Gastroesophageal sphincter (tissue), 4 donors: ENCODE measurements at places on chromosomes 7 and 10.

DNA sequence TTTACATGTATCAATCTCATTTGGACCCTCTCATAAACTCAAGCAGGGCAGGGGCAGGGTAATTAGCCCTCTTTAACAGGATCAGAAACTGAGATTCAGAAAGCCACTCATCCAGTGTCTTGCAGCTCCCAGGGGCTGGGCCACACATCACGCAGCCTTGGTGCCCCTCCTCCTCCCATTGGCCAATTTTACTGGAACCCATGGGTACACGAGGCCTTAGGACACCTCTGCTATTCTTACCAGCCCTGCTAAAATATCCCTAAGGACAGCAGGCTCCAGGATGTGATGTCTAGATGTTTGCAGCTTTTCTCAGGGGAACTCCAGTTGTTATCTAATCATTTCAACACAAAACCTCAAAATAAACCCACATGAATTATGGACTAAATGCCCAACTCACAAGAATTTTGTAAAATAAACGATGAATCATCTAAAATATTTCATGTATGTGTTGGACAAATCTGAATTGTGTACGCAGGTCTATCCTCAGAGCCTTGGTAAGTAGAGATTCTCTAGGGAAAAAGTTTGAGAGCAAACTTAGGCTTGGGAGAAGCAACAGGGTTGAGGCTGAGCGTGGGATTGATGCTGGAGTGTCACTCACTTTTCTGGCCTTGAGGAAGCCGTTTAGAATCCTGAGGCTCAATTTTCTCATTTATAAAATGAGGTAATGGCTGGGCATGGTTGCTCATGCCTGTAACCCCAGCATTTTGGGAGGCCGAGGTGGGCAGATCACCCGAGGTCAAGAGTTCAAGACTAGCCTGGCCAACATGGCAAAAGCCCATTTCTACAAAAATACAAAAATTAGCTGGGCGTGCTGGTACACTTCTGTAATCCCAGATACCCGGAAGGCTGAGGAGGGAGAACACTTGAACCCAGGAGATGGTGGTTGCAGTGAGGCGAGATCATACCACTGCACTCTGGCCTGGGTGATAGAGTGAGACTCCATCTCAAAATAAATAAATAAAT lies 69.7 kb upstream of the TNS3 start:
- ATAC-seq, result peak; percentile 49

- peak; percentile 67 for ATAC-seq
These were observed 39.8 kb downstream of the CDC123 start for GRCh38 chr10:12235796-12236195.

DNA sequence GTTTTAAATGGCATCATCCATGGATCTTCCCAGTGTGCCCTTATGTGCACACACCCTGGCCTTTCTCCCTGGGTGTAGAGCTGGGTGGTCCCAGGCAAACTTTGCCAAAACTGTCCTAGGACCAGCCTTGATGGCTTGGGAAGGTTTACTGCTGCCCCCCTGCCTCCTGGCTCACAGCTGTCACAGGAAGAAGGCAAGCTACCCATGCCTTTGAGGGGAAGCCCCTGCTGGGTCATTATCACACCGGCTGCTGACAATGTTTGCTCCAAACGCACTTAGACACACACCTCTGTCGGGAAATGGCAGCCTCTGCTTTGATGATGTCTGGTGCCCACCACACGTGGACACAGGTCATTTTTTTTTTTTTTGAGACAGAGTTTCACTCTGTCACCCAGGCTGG lies 25.2 kb upstream of the FIGNL1 start:
- no peak for ATAC-seq

DNA sequence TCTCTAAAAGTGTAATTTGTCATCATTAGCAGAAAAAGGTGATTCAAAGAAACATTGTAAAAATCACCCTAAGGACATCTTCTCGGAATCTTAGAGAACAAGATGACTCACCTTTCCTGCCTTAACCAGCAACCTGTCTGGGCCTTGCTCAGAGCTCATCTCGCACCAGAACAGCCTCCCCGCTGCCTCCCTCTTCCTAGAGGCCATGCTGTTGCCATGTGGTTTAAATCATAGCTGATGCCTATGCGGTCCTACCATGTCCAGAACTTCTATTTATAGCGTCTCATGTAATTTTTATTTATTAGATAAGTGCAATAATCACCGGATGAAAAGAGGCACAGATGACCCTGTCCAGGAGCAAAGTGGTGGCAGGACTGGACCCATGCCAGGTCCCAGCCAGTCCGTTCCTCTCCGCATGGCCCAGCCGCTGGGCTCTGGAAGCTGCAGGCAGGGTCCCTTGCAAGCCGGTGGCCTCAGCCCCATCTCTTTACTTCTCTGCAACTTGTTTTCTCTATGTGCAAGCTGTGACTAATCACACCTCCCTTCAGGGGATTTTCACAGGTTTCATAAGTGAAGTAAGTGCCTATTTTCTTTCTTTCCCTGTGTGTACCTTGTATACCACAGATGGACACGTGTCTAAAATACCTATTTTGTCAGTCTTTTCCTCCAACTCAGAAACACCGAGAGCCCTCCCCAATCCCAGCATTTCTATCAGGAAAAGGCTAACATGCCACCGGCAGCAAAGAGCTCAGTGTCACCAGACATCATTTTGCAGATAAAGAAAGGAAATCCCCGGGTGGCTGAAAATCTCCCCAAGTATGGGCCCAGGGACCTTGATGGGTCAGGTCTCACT lies 27.1 kb downstream of the KLF6 start:
- ATAC-seq, result no peak

- ATAC-seq, result peak; percentile 14
These were observed 27.3 kb upstream of the KMT2C start for GRCh38 chr7:152462995-152463708.

- no peak for ATAC-seq
These were observed 36.0 kb upstream of the SVIL start for GRCh38 chr10:29670761-29671160.

GRCh38 chr7:84714765-84715164 lies 472.1 kb downstream of the SEMA3D start:
- no peak for ATAC-seq

DNA sequence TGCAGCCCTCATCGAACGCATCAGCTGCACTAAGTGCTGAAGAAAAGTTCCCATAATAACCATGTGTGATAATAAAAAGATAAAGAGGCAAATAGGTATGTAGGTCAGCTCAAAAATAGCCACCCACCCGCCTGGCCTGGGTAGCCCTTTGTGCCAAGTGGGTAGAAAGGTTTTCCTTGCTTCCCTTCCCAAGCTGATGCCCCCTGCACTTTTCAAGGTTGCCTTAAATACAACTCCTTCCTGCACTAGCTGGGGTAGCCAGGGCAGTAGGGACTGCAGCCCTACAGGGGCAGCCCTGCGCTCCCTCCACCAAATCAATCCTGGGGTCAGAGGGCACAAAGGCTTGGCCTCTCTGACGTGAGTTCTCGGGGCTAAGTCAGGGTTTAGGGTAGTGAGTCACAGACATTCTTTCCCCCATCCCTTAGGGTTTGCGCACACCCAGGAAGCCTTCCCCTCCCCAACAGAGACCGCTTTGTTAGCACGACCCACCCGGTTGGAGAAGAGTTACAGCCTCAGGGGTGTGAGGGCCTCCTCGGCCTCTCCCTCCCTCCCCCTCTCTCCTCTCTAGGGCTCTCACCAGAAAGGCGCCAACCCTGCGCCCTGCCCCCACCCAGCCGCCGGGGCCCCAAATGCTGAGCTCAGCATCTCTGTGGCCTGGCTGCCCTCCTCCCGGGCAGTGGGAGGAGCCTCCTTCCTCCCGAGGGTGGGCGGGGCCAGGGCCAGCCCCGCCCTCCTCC lies 13.3 kb upstream of the DDIT4 start:
- ATAC-seq, result peak; percentile 82

DNA sequence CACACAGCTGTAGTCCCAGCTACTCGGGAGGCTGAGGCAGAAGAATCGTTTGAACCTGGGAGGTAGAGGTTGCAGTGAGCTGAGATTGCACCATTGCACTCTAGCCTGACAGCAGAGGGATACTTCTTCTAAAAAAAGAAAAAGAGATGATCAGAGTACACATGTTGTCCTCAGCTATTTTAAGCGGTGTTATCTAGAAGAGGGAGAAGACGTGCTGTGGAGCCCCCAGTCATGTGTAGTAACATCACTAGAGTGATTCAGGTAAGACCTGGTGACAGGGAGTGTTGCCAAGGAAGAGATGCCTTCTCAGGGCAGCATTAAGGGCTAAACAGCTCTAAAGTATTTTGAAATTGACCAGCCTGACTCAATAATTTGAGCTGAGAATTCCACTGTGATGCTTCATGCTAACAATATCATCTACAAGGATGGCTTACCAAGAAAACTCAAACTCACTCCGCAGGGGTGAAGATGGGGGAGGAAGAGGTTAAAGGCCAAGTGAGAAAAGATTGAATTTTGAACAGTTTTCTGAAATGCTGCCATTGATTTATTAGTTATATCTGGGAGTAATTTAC lies 97.4 kb downstream of the KLF6 start:
- no peak for ATAC-seq

DNA sequence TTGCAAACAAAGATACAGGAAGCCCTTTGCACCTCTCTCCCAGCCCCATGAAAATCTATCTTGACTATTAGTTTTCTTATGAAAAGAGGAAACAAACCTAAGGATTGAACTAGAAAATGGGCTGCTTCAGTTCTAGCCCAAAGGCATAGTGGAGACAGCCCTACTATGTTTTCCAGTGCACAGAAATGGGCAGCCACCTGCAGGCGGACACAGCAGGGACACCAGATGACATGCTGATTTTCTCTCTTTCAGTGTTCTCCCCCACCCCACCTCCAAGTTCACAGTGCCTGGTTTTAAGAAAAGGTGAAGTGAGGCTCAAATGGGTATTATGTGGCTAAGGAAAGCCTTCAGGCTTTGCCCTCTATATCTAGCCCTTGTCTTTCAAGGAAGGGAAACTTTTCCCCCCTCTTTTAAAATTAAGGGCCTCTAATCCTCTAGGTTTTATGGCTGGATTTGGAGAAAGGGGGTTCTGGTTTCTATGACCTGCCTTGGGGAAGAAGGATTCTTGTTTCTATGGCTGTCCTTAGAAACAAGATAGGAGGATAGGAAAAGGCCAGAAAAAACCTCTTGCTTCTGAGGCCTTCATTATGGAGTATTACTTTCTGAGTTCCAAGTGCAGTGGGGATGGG lies 23.5 kb upstream of the DDX50 start:
- no peak for ATAC-seq

DNA sequence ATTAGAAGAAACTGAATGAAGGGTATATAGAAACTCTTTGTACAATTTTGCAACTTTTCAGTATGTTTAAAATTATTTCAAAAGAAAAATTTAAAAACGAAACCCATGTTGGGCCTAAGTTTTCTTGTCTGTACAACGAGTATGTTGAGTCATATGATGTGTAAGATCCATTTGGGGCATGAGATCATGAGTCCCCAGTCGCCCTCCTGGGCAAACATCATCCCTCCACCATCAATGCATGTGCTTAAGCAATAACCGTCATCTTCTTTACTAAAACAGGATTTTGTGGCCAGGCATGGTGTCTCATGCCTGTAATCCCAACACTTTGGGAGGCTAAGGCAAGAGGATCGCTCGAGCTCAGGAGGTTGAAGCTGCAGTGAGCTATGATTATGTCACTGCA lies 54.2 kb upstream of the CDCA7L start:
- ATAC-seq, result no peak
